Upper lobe of left lung (tissue), 6 donors: ENCODE measurements at places on chromosomes 7 and 10. TPM values are rescaled to one million over a fixed set of nuclear protein-coding genes. Genes with fewer than 3 reads are reported as not detected.

Gene JMJD1C
- 92.7 TPM for total RNA-seq

Gene ENKUR
- total RNA-seq, result 5.8 TPM

Gene FKBP6
- total RNA-seq, result 0.30 TPM

Gene SFRP4
- total RNA-seq, result 12.2 TPM

Gene PHYHIPL
- total RNA-seq, result 0.06 TPM

Gene NXPH1
- not detected for total RNA-seq

Gene FOXP2
- total RNA-seq, result 7.2 TPM

Gene UBE3C
- 85.2 TPM for total RNA-seq

Gene NUTM2B
- 6.3 TPM for total RNA-seq

Gene IL2RA
- total RNA-seq, result 4.7 TPM

Gene KCNMA1
- total RNA-seq, result 18.6 TPM

Gene LFNG
- 44.7 TPM for total RNA-seq

Gene PON2
- 179 TPM for total RNA-seq

Gene AKR1C4
- total RNA-seq, result not detected

Gene HOXA10
- not detected for total RNA-seq

Gene VKORC1L1
- 49.1 TPM for total RNA-seq

Gene CYP2C9
- total RNA-seq, result 0.54 TPM

Gene MYO1G
- 46.5 TPM for total RNA-seq

Gene MIOS
- total RNA-seq, result 43.2 TPM

Gene CHAT
- not detected for total RNA-seq

Gene GPR15LG
- not detected for total RNA-seq

Gene AOAH
- 24.6 TPM for total RNA-seq

Gene EPO
- not detected for total RNA-seq

Gene NPTX2
- total RNA-seq, result not detected

Gene AKR1E2
- total RNA-seq, result 18.8 TPM

Gene SRGN
- total RNA-seq, result 326 TPM

Gene MALRD1
- 21.0 TPM for total RNA-seq

Gene GRID2IP
- 0.49 TPM for total RNA-seq

Gene DNAH11
- 24.1 TPM for total RNA-seq

Gene HOGA1
- 0.39 TPM for total RNA-seq

Gene SSBP1
- total RNA-seq, result 66.6 TPM

Gene IFIT2
- total RNA-seq, result 7.8 TPM

Gene PPP1R17
- total RNA-seq, result not detected

Gene SORCS1
- not detected for total RNA-seq

Gene GLI3
- 10.8 TPM for total RNA-seq

Gene ASIC3
- 37.7 TPM for total RNA-seq

Gene SLC16A9
- 0.79 TPM for total RNA-seq

Gene GBX1
- total RNA-seq, result not detected

Gene TAS2R4
- total RNA-seq, result 3.1 TPM

Gene TEX36
- total RNA-seq, result not detected

Gene MMD2
- total RNA-seq, result not detected

Gene SORBS1
- total RNA-seq, result 75.4 TPM

Gene CTAGE6
- total RNA-seq, result 0.34 TPM

Gene FAM25A
- not detected for total RNA-seq

Gene NANOS1
- 0.69 TPM for total RNA-seq

Gene LRGUK
- 0.31 TPM for total RNA-seq

Gene CNTNAP2
- total RNA-seq, result 0.30 TPM

Gene GIMAP6
- total RNA-seq, result 62.8 TPM

Gene FAM25C
- not detected for total RNA-seq

Gene TFEC
- 16.9 TPM for total RNA-seq
